ENCODE measurements at places on chromosomes 5 and 9. TPM values are rescaled to one million over a fixed set of nuclear protein-coding genes. Genes with fewer than 3 reads are reported as not detected.
A peak's percentile ranks its signal among the peaks of the same experiment; 100 is the strongest.

- no peak for ATAC-seq
Measured at GRCh38 chr5:22736443-22737003, 116.6 kb downstream of the CDH12 start.

- ATAC-seq, result no peak
Measured at GRCh38 chr9:35976726-35977125, 18.8 kb upstream of the OR2S2 start.

- ATAC-seq, result peak; percentile 91
Measured at GRCh38 chr5:37722236-37723161, 117.3 kb downstream of the GDNF start.

DNA sequence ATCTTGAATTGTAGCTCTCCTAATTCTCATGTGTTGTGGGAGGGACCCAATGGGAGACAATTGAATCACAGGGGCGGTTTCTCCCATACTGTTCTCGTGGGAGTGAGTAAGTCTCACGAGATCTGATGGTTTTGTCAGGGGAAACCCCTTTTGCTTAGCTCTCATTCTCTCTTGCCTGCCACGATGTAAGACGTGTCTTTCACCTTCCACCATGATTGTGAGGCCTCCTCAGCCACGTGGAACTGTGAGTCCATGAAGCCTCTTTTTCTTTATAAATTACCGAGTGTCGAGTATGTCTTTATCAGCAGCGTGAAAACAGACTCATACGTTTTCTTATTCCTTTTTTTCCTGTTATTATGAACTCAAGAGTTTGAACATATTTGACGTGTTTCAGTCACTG is 39.1 kb downstream of the RETREG1 start:
- peak; percentile 73 for ATAC-seq

DNA sequence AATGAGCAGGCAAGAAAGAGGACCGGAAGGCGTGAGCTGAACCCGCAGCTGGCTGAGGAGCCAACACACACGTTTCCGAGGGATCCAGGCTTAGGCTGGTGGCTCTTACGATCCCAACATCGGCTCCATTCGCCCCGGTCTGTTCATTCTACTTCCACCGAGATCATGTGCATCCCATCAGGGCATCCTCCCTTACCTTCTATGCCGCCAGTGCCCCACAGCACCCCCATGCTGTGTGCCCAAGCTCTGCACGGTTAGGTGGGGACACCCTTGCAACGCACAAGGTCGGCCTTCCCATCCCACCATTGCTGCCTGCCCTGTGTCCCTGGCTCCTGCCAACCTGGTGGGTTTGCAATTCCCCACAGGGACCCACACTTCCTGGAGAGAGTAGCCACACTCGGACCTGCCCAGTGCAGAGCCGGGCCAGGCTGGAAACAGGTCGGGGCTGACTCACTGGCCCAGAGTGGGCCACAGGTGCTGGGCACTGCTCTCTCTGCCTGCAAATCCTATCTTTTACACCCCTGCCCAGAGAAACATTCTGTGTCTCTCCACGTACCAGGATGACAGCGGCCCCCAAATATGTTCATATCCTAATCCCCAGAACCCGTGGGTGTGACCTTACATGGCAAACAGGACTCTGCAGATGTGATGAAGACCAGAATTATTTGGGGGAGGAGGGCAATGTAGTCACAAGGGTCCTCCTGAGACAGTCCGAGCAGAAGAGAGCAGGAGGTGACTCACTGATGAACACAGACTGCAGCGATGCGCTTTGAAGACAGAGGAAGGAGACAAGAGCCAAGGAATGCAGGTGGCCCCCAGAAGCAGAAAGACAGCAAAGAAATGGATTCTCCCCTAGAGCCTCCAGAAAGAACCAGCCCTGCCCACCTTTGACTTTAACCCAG is 182.2 kb downstream of the AUH start:
- ATAC-seq, result no peak

DNA sequence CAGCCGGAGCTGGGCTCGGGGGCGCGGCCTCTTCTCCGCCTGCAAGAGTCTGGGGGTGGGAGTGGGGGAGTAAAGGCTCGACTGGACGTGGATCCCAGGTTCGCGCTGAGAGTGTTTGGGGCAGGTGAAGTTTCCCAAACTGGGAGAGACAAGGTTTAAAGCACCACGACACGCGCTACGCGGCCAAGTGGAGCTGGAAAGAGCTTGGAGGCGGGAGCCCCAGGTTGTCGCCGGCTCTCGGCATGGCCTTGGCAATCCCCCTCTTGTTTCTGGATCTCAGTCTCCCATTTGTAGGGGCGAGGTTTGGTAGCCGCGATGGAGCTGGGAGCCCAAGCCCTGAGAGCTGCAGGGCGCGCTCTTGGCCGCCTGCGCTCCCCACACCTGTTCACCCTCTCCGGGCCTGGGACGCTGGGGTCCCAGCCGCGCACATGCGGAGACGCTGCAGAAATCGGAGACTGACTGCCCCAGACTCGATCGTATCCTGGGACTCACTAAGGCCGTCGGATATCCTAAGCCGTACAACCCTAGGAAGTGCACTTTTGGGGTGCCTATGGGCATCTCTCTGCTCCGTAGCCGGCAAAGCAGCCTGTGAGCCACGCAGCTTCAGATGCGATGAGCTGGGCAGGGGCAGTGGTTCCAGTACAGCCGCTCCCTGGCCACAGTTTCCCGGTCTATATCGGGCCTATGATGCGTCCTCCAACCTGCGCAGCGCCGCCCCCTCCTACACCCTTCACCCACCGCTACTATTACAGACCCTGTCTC is 937 bp downstream of the TMOD1 start:
- peak; percentile 14 for ATAC-seq

DNA sequence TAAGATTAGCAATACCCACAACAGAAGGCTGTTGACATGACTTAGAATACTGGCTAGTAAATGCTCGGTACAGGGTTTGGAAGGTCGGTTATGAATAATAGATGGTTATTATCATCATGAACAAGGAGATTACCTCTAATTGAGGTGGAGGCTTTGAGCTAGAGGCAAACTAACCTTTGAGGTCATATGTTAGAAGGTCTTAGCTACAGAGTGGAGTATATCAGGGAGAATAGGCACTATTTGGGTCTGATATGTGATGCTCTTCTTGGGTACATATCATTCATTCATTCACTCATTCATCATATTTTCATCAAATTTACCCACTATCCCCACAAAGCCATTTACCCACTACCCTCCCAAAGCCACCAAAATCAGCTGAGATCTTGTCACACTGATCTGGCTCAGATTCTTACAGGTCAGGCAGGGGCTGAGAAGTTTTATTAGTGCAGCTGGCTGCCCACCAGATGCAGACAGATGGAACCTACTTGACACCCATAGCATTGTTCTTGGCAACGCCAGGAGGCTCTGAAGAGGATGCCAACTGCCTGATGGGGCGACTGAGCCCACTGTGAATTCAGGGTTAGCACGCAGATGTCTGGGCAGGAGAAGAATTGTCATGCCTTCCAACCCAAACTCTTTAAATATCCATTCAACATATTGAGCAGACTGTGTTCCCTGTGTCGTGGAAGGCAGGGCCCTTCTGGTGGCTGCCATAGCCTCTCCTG is 90.2 kb upstream of the SH3PXD2B start:
- no peak for ATAC-seq

DNA sequence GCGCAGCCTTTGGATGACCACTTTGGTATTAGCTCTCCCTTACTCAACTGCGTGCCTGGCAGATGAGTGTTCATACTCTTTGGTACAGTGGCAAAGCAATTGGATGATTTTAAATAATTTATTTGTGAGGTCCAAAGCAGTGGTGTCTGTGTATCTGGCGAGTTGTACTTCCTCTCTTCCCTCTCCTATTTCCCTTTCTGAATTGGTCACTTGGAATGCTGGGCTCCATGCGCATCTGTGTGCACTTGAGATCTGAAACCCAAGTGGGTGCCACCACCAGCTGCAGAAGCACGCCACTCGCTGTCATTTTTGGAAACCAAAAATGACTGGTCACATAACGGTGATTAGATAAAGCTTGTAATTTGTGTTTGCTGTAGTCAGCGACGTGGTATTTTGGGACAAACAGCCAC is 386.0 kb upstream of the KLF4 start:
- ATAC-seq, result no peak

DNA sequence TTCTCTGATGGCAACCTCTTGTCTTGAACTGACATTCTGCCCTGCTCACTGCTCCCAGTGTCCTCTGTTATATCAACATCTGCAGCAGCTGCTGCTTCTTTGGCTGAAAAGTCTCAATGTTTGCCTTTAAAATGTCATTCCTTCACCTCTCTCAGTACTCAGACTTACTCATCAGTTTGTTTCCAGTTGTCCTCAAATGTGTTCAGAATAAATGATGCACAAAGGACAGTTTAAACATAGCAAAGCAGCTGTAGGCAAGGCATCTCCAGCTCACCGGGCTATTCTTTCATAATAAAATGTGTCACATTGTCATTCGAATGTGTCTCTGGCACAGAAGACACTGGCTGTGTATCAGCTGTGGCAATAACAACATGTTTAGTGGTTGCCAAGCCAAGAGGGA is 590.9 kb upstream of the ZNF608 start:
- no peak for ATAC-seq

DNA sequence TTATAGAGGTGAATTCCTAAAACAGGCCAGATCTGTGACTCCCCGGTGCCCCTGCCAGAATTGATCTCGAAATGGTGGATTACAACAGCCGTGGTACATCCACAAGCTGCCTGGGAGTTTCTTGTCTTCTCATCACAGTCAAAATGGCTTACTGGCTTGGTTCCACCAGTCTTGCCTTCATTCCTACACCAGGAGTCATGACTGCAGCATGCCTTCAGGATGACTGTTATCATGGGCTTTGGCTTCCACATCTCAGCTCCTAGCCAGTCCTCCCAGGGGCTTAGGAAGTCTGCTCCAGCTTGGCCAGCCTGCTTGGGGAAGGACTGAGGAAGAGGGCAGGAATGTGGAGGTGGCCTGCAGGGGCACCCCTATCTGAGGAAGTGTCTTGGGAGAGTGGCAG is 132.9 kb upstream of the NR3C1 start:
- no peak for ATAC-seq

GRCh38 chr5:151504006-151504405 is 56.6 kb downstream of the SLC36A1 start:
- peak; percentile 25 for ATAC-seq

The ZNF454 gene
- not detected for total RNA-seq

The F2RL2 gene
- total RNA-seq, result 1.1 TPM

The MEF2C gene
- total RNA-seq, result 0.77 TPM

The FAM193B gene
- total RNA-seq, result 72.3 TPM

The THBS4 gene
- total RNA-seq, result 1.7 TPM

The PCDHB7 gene
- total RNA-seq, result not detected
